ENCODE measurements at places on chromosomes 5 and 9.

GRCh38 chr5:136051486-136052220 is 22.9 kb downstream of the TGFBI start:
- DNase-seq = no peak

GRCh38 chr5:59097116-59097515 is 514.2 kb downstream of the RAB3C start:
- no peak for DNase-seq

- no peak for DNase-seq
Observed at GRCh38 chr5:89721353-89721752, 688.2 kb downstream of the CETN3 start.

DNA sequence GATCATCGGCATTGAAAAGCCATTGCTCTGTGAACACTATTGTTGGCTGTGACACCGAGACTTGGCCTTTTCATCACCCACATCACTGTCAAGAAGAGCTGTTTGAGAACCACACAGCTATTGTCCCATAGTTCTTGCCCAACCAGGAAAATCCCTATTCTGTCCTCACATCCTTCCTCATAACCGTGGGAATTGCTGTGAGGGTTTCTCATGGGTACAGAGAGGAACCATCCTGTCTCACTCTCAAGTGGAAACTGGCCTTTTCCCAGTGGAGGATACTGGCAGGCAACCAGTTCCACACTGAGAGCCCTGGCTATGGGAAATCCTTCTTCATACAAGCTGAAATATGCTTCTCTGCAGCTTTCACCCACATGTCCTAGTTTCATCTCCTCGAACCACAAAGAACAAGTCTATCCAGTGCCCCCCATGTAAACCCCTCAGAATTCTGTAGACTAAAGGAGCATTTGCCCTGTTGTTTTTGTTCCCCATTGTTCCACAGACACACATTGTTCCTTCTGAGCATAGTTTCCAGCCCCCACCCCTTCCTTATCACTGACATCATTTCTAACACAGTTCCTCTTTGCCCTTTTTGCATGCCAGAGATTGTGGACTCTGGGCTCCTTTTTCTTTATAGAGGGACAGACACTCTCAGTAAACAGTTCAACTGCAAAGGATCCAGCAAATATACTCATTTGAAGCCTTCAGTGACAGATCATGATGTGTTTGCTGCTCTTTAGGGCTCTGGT is 57.8 kb upstream of the C5orf46 start:
- DNase-seq = no peak

- no peak for DNase-seq
Observed at GRCh38 chr5:108801301-108801700, 53.6 kb downstream of the FER start.

All from SW 1271 (cell line).